HFF-Myc (cell line): ENCODE measurements at places on chromosomes 6 and 20.

DNA sequence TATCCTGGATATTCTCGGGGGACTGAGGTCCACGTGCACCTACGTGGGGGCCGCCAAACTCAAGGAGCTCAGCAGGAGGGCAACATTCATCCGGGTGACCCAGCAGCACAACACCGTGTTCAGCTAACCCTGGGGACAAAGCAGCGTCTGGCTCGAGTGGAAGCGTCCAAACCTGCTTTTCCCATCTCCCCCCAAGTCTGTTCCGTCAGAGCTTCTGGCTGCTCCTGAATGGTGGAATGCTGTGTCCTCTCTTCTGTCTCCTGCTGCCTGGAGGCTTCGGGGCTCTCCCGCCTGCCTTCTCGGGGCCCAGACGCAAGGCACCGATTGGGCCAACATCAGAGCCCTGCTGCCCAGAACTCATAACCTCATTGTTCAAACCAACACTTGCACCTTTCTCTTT lies 56.7 kb downstream of the GMPR start:
- DNase-seq = no peak

GRCh38 chr20:10453241-10453640 lies 18.1 kb downstream of the SLX4IP start:
- no peak for DNase-seq

GRCh38 chr6:50962213-50962759 lies 143.6 kb downstream of the TFAP2B start:
- DNase-seq = no peak

DNA sequence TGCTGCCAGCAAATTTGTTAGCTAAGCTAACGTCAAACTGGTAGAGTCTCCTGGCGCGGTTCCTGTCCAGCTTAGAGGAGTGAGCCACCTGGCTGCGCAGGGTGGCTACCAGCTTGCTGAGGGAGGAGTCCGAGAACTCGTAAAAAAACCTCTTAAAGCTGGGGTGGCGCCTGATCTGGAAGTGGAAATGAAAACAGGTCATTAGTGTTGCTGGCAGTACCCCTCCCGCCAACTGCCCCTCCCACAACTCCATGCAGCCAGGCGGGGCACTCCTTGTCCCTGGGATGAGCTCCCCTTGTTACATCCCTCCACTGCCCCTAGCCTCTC lies 17.3 kb downstream of the BNIP5 start:
- DNase-seq = no peak

- no peak for DNase-seq
Observed at GRCh38 chr6:73006146-73006545, 219.2 kb downstream of the KHDC1L start.

- DNase-seq = peak; percentile 27
Observed at GRCh38 chr6:169454204-169454871, 200.7 kb upstream of the THBS2 start.

GRCh38 chr20:54556406-54556805 lies 81.0 kb downstream of the DOK5 start:
- no peak for DNase-seq

- DNase-seq = no peak
Observed at GRCh38 chr20:47292581-47292980, 63.9 kb downstream of the ZMYND8 start.

GRCh38 chr20:5168651-5169396 lies 42.0 kb downstream of the CDS2 start:
- no peak for DNase-seq

DNA sequence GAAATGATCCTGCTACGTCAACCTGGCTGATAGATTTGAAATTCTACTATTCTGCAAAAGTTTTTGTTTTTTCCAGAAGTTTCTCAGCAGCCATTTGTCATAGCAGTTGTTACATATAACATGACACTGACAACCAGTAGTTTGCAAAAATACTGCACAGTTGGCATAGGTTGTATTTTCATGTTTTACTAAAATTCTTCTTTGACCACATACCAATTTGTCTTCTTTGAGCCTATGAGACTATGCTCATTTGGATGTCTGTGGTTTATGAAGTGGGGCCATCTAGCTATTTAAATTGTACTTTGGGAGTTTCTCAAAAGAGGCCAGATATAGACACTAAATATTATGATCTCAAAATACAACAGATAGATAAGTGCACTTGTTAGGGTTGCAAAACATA lies 104.9 kb upstream of the PREP start:
- DNase-seq = no peak
